ENCODE measurements at places on chromosomes 6 and 20.

GRCh38 chr20:13058666-13059389 is 50.1 kb downstream of the SPTLC3 start:
- ATAC-seq: no peak

DNA sequence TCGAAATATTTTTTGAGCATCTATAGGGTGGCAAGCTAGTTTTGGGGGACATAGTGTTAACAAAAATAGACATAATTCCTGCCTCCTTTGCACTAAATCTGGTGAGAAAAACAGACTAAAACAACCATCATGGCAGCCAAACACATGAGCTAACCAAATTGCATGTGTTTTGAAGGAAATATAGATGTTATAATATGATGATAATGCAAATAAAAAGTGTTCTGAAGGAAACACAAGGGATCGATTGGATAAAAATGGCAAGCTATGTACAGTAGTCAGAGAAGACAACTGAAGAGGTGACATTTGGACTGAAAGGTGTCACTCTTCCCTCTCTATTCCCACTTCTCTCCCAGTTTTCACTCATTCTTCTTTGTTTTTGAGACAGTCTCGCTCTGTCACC is 706.9 kb downstream of the PTPRT start:
- ATAC-seq: no peak

GRCh38 chr6:43021270-43022047 is at the start of gene RRP36:
Gene RRP36, plus strand, starts transcription at chr6:43021623. Its CDS starts 32 bp downstream, at chr6:43021655.
- ATAC-seq: peak; percentile 88

DNA sequence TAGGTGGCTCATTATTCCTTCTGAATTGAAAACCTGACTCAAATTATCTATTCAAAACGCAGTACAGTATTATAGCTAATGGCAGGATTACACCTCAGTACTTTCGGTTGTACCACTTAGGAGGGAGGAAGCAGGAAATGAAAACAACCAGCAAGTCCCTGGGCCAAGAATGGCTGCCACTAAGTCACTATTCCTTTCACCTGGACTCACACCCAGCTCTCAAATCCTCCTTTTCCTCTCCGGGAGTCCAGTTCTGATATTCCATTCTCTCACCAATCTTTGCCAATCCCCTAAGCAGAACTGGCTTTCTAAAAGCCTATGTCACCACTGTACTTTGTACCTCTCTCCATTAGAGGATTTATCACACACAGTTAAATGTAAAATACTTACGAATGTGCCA is 20.6 kb downstream of the TMEM242 start:
- no peak for ATAC-seq

DNA sequence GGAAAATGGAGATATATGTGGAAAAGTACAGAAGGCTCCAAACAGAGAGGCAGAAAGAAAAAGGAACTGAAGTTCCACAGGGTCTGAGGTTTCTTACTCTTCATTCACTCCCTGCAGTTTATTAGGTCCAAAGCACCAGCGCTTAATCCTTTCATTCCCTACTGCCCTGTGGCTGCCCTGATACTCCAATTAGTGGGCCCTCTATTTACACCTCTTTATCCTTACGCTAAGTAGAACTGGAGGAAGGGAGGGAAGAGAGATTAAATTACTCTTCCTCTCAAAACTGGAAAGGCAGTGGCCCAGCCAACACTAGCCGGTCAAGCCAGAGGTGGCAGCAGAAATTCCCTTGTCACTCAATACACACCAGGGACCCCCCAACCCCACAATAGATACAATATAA is 20.4 kb downstream of the TRERF1 start:
- ATAC-seq: no peak

GRCh38 chr6:77204555-77204954 is 258.7 kb downstream of the HTR1B start:
- ATAC-seq: peak; percentile 82

DNA sequence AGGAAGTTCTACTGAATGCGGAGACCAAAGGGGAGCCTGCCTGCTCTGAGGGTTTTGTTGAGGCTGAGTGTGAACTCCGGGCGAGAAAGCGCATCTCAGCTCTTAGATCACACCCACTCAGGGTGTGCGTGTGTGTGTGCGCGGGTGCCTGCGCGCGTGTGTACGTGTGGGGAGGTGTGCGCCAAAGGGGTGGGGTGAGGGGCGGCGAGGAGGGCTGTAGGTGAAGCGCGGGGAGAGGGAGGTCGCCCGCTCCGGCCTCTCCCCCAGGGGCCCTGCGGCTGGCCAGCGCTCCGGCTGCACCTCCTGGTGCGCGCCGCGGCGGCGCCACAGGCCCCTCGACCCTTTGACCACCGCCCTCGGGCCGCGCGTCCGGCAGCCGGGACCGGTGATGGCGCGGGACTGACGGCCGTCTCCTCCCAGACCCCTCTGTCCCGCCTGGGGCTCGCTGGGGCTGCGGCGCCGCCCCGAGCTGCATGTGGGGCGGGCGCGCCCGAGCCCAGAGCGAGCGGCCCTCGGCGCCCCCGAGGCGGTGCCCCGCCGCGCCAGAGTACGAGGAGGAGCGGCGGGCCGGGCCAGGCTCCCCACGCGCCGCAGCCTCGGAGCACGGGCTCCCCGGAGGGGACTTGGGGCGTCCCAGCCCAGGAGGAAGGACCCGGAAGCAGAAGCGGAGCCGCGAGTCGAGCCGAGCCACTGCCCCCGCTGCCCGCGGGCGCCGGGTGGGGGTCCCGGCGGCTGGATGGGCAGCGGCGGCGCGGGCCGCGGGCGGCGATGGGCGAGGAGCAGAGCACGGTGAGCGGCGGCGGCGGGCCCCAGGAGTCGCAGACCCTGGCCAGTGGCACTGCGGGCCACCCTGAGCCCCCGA is at the start of gene RNF217:
TSS of gene RNF217 (plus strand) at position 661 of the 862 bp plus-strand sequence. CDS start at position 769, 108 bp downstream.
- ATAC-seq: peak; percentile 72

DNA sequence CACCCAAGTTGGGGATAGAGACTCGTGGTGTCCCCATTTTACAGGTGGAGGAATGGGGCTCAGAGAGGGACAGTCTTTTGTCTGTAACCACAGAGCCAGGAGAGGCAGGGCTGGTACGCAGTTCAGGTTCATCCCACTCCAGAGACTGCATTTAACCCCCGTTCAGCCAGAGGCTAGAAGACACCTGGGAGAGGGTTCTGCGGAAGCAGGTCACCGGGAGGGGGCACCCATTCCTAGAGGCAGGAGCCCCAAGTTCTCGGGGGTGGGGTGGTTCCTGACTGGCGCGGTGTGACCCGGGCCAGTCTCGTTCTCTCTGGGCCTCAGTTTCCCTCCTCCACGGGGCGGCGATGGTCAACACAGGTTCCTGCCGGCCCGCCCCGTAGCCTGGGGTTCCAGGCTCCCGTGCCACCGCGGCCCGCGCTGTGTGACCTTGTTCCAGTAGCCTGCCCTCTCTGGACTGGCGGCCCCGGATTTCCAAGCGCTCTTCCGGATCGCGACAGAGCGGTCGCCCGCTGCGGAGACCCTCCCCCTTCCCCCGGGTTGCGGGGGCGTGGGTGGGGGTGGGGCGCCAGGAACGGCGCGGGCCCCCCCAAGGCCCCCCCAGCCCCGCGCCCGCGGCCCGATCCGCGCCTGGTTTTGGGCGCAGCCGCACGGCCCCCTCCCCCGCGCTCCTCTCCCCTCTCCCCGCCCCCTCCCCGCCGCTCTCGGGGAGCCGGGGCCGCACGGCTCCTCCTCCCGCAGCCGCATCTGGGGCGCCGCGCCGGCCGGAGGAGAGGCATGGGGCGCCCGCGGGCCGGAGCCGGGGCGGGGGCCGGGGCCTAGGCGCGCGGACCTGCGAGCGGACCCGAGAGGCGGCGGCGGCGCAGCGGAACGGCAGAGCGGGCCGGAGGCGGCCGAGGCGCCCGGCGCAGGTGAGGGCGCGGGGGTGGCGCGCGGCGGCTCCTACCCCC is at the start of gene DLGAP4:
TSS of gene DLGAP4 (plus strand) at position 738 of the 950 bp plus-strand sequence. CDS start 125,379 bp downstream, outside the sequence.
- peak; percentile 39 for ATAC-seq

GRCh38 chr6:107894809-107895396 is 63.1 kb downstream of the SEC63 start:
- no peak for ATAC-seq

DNA sequence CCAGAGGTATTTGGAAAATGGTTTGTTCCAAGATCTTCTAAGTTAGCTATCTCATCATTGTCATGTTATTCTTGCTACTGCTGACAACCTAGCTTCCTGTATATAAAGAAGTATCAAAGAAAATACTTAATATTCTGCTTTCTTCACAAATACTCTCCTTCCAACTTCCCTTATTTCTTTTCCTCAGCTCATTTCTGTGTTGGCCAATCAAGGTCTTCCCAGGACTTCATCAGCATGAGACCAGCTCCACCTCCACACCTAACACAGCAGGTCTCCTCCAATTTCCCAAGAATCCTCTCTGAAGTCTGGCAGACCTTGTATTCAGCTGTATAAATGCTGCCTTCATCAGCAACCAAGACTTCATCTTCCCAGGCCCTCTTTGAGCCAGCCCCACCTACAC is 538.6 kb upstream of the JARID2 start:
- no peak for ATAC-seq

- ATAC-seq: no peak
These were observed 175.9 kb upstream of the CST7 start for GRCh38 chr20:24773168-24773567.

DNA sequence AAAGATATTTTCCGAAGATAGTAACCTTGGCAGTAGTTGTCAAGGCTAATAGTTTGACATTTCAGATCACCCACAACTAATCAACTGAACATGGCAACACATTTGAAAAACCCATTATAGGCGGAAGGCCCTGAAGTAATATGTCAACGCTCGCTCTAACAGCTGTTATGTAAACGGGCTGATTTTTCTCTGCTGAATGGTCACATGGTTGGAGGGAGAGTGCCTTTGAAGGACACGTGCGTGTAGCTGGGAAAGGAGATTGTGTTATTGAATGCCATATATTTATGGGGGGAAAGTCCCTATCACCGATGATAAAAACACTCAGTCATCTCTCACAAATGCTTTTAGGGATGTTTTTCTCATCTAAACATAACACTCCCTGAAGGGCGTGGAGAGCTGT is 160.0 kb upstream of the RALGAPA2 start:
- ATAC-seq: peak; percentile 80

- ATAC-seq: no peak
These were observed 59.9 kb downstream of the KLHL31 start for GRCh38 chr6:53605543-53606235.

- no peak for ATAC-seq
These were observed 178.8 kb upstream of the BTBD3 start for GRCh38 chr20:11738852-11739251.
